ENCODE measurements at places on chromosomes 3 and 15.
A peak's percentile ranks its signal among the peaks of the same experiment; 100 is the strongest.

GRCh38 chr3:121330118-121330517, 215.7 kb downstream of the POLQ start:
- DNase-seq, result no peak

GRCh38 chr3:71512000-71512399, 71.5 kb downstream of the FOXP1 start:
- no peak for DNase-seq

DNA sequence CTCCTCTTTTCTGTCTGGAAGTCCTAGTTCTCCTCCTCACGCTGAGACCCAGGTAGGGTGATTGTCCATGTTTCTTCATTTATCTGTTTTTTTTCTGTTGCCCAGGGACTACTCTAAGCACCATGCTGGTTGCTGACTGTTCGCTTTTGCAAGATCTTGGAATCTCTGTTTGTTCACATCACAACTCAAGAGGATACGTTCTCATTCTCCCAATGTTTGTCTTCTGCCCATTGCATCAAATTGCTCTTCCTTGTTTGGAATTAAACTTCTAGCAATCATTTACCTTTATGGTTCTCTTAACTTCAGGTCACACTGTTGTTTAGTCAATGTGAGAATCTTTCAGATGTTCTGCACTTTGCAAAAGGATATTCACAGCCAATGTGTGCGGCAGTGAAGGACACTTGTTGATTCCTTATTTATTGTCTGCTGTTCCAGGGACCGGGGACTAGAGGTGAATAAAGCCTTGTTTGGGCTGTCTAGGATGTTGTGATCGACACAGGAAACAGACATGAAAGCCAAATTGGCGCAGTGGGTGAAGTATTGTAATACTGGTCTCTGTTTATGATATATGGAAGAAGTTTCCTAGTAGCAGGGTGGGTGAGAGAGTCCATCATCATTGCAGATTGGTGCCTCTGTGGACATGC, 24.5 kb downstream of the LPP start:
- no peak for DNase-seq

DNA sequence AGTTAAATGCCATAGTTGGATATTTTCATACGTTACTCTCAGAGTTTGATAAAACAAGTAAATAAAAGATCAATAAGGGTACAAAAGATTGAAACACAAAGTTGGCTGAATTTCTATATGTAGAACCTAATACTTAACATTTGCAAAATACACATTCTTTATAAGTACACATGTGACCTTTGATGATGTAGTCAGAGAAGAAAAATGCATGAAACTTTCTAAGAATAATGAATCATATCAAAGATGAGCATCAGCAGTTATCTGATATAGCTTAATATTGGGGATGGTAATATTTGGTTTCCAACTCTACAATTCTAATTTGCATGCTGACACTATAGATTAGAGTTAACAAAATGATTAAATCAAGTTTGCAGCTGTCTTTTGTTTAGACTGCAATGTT, 188.0 kb upstream of the TGFBR2 start:
- no peak for DNase-seq

DNA sequence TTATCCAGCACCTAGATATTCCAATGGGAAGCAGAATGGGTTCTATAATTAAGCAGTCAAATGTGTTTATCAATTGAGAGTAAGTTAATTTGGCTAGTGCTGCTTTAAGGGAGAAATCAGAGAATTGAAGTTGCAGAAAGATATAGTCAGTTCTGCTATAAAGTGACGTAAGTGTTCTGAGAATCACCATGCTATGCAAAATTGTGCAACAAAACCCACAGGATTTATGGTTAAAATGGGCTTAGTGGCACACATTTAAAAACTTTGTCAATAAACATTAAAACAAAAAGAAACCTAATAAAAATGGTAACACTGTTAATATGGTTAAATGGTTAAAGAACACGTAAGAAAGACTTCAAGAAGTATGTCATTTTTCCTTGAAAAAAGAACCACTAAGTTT, 74.5 kb downstream of the TMEM108 start:
- DNase-seq, result no peak

DNA sequence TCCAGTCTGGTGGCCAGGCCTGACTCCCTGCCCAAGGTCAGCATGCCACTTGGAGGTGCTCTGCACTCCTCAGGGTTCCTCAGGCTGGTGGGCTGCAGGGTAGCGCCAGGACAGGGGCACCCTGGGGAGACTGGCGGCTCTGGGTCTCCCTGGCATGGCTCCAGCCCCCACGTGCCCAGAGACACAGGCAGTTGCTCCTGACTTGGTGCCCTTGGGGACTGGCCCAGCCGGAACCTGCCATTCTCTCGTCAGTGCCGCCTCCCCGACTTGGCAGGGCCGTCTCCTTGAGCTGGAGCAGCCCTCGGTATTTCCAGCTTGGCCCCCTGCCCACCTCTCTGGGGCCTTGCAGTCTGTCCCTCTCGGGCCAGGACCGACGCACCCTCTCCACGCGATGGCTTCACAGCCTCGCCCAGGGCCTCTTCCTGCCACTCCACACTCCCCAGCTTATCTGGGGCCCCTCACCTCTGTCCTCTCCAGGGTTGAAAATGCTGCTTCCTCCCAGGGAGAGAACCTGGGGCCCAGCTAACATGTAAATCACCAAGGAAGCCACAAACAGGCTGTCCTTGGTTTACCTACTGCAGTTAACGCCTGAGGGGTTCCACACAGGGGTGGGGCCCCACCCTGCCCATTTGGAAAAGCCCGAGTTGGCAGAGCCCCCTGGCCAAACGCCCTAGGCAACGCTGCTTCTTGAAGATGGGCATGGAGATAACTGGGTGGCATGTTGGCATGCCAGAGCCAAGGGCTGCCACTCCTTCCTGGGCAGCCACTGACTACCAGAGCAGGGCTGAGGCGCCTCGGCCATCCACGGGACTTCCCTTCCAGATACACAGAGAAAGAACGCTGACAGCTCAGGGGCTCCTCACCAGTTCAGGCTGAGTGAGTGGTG, 61.4 kb downstream of the SMAD6 start:
- no peak for DNase-seq

DNA sequence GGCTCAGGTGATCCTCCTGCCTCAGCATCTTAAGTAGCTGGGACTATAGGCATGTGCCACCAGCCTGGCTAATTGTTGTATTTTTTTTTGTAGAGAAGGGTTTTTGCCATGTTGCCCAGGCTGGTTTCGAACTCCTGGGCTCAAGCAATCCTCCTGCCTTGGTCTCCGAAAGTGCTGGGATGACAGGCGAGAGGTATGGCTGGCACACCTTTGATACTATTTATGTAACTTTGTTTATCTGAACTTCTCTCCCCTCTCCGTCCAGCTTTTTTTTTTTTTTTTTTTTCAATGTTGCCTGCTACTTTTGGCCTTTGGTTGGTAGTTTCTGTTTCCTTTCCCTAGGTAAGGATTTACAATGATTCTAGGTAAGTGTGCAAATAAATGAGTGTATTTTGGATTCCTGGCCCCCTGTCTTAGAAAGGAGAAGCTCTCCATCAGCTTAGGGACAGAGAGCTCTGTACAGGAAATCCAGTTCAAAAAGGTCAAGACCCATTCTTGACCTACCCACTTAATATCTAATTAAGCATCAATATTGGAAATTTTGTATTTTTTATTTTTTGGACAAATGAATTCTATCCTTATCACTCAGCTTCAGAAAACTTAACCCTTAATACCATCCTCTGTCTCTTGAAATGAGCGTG, 6.8 kb downstream of the ARL6IP5 start:
- no peak for DNase-seq

DNA sequence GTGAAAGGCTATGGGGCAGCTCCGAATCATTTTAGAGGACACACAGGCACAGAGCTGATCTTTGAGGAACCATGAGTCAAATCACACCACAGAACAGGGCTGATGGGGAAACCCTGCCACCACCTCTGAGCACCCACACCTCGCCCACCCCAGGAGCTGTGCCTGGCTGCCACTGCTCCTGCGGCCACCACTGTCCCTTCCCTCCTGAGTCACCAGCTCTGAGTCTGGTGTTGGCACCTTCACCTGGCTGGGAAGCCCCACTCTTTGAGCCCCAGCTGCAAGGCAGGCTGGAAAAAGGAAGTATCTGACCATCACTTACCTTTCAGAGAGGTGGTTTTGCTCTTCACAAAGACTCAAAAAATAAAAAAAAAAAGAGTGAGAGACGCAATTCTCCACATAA, 63.6 kb upstream of the MEF2A start:
- no peak for DNase-seq

DNA sequence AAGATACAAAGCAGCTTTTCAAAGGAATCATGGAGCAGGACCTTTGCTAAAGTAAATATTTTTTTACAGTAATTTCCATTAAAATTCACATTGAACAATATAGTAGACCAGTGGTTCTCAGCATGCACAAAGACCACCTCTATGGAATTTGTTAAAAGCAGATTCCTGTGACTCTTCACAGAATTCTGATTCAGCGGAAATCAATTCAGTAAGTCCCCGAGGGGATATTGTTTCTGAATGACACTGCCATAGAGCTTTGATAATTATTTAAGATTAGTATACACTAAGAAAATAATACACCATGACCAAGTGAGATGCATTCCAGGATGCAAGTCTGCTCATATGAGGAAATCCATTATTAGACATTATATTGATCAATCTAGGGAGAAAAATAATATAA, 161.9 kb upstream of the TNIK start:
- DNase-seq, result peak; percentile 40

- DNase-seq, result no peak
Measured at GRCh38 chr15:89647191-89647851, 7.9 kb downstream of the KIF7 start.

DNA sequence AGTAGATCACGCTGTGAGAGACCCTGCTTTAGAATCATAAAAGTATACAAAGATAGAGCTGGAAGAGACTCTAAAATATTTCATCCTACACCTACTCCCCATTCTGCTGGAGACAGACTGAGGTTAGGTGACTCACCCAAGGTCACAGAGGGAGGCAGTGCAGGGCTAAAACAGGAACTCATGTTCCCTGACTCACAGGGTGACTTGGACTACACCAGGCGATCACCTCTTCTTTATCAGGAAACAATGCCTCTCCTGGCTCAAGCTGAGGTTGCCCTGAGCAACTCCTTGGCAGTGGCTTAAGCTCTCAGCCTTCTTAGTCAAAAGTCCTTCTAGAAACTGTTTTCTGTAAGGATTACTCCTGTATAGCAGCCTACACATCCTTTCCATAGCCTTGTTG, 26.4 kb upstream of the TNFAIP8L3 start:
- no peak for DNase-seq

DNA sequence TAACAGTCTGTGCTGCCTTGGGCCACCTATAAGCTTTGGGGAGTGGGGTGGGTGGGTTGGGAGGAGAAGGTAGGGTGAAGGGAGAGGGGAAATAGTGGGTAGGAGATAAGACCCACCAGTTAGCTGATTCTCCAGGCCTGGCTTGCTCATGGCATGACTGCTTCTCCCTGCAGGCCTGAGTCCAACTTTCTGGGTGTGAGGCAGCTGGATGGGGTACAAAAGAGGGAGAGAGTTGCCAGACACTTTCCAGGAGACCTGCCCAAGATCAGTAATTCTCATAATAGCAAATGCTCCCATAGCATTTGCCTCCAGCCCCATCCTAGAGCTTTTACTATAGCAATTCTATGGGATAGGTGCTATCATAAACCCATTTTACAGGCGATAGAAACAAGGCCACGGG, 7.7 kb downstream of the CGNL1 start:
- no peak for DNase-seq

GRCh38 chr15:100350434-100351226, 8.9 kb upstream of the ADAMTS17 start:
- no peak for DNase-seq

- no peak for DNase-seq
Measured at GRCh38 chr15:40894681-40895448, 615 bp downstream of the VPS18 start.

- DNase-seq, result peak; percentile 32
Measured at GRCh38 chr3:116863822-116864589, 154.4 kb downstream of the TUSC7 start.

DNA sequence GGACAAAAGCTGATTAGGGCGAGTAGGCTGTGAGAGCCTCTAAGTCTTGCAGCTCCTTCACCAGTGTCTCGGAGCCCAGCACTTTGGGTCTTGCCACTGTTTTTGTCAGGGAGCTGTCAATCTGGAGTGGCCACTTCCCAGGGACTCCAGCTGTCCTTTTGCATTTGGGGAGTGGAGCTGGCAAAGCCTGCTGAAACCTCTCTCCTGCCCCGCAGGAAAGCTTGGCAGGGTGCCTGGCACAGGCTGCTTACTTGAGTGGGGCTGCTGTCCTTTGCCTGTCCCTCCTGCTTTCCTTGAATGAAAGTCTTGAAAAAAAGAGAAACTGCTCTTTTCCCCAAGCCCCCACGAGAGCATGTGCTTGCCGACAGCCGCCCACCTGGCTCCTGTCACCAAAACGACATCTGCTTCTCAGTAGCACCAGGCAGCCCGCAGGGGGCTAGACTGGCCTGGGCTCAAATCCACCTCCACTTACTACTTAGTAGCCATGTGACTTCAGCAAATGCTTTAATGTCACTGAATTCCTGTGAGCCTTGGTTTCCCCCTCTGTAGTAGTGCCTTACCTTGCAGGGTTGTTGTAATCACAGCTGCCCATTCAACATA, 13.7 kb downstream of the USP13 start:
- no peak for DNase-seq

DNA sequence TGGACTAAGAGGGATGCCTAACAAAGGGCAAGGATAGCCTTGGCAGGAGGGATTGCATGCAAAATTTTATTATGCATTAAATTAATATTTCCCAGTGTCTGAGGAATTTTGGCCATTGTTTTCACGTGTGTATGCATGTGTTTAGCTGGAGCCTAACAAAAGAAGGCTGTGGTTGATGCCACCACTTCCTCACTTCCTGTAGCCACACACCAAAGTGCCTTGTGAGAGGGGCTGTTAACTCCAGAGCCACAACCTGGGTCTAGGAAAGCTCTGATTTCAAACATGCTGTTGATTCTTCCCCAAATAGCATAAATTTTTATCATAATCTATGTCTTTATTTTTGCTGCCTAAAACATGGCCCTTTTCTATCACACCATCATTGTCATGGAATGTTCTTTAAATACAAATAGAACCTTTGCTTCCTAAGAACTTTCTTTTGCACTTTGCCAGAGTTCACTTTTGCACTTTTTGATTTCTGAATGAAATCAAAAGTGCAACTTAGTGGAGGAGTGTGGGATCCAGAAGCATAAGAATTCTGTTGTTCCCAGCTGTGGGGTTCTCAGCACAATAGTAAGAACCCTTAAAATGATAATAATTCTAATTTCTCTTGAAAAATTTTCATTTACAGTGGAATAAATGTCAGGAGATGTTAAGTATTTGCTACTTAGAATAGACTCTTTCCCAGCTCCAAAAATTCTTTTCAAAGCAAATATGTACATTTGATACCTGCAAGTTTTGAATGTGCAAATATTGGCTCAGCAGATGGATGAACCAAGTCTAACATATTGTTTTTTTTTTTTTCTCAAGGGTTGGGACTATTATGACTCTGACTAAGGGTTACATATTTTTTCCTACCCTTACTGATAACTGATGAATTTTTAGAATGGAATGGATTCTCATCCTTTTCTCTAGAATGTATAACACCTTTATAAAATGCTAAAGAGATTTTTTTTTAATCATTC, 35.6 kb upstream of the SPTSSB start:
- DNase-seq, result no peak

Data from SK-N-MC (cell line).